ENCODE measurements at places on chromosomes 4 and X. TPM values are rescaled to one million over a fixed set of nuclear protein-coding genes. Genes with fewer than 3 reads are reported as not detected.

GRCh38 chr4:113641025-113641431 is 120.5 kb downstream of the CAMK2D start:
- DNase-seq: no peak

GRCh38 chrX:40476958-40477357 is 103.8 kb upstream of the ATP6AP2 start:
- no peak for DNase-seq

DNA sequence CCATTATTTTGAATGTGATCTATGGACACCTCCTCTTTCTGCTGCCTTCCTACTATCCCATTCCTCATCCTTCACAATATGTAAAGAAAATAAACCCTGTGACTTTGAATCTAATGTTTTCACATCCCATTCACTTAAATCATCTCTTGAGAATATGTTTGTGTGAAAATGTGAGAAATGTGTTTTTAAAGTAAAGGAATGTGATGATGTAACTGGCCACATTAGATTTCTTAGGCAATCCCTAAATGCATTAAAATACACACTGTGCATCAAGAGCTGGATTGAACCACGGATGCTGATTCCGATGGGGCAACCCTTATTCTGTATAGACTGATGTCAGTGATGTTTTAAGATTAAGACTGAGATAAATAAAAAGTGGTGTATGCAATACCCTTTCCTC is 558.9 kb upstream of the TENM3 start:
- no peak for DNase-seq

The SLITRK2 gene
- polyA plus RNA-seq: 1.2 TPM

- no peak for DNase-seq
These were observed 214.4 kb downstream of the TEX13A start for GRCh38 chrX:105006103-105006502.

GRCh38 chr4:184201179-184201578 is 16.5 kb downstream of the ENPP6 start:
- DNase-seq: no peak

DNA sequence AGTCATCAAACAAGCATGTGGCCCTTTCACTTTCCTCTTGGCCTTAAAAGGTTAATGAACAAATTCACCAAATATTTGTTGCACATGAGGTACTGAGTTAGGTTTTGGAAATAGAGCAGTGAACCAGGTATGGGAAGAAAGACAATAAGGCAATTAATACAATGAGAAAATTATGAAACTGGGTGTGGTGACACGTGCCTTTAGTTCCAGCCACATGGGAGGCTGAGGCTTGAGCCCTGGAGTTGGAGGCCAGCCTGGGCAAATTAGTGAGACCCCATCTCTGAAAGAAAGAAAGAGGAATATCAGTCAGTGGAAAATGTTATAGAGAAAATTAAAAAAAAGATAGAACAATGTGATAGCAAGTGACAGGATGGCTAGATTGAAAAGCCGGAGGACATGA is 8.1 kb downstream of the PHEX start:
- DNase-seq: no peak

The TMEM156 gene
- 1.7 TPM for polyA plus RNA-seq

DNA sequence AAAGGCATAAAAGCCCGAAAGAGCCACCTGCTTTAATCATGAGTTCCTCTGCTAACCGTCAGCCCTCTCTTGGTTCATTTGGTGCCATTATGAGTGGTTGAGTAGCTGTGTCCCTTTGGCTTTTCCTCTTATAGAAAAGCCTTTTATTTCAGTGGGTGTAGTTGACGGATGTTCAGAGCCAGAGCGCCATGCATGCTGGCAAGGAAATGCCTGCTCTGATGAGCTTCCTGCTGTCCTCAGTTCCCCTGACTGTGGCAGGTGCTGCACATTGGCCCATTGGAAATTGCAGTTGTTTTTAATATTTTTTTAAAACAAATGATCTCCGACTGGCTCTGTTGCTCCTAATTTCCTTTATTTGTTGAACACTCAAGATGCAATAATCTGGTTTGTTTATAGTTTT is 77.3 kb upstream of the LIMCH1 start:
- DNase-seq: no peak

The FGFR3 gene
- polyA plus RNA-seq: 228 TPM

The TEX11 gene
- 0.09 TPM for polyA plus RNA-seq

The IL13RA2 gene
- 0.27 TPM for polyA plus RNA-seq

GRCh38 chr4:70522626-70523025 is 4.3 kb downstream of the AMTN start:
- DNase-seq: no peak

- no peak for DNase-seq
These were observed 40.7 kb downstream of the SPCS3 start for GRCh38 chr4:176360446-176360845.
